ENCODE measurements at places on chromosomes 5 and 9.

GRCh38 chr5:154284433-154284832 is 93.9 kb downstream of the GALNT10 start:
- no peak for DNase-seq

DNA sequence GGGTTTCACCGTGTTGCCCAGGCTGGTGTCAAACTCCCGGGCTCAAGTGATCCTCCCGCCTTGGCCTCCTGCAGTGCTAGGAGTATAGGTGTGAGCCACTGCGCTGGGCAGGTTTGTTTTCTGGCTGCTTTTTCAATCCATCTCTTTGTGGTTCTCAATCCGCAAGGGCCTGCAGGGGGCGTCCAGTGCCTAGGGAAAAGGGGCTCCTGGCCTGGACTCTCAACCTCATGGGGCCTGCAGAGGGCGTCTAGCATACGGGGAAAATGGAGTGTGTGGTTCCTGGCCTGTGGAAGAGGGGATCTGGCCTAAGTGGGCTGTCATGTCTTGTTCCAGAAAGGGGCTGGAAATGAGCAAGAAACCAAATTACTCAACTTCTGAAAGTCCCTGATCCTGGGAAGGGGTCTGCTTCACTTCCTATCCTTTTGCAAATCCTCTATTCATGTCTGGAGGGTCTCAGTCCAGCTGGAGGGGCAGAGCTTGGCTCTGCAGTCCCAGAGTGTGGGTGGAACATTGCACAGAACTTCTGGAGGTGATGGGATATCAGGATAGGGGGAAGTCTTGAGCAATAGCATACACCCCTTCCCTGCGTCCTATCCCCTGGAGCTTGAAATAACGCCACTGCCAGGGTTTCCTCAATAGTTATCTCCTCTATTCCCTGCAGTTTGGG is 12.7 kb upstream of the CCL27 start:
- DNase-seq: no peak

GRCh38 chr9:135100241-135100681 is 12.8 kb downstream of the OLFM1 start:
- no peak for DNase-seq

DNA sequence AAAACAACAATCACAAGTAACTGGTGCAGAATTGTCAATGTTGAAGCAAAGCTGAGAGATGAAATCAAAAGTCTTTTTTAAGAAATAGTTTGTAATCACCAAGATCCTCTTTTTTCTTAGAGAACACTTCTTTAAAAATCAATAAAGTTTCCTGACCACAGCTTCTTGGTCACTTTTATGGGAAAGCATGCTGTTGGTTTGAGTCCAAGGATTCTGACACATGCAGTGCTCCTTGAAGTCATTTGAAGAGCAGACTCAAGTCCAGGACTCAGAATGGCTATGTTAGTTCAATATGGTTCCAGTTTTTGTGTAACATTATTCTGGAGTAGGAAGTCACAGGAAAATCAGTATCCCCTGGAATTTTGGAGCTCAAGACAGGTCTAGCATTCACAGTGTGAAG is 480.6 kb downstream of the NR2F1-AS1 start:
- DNase-seq: no peak

DNA sequence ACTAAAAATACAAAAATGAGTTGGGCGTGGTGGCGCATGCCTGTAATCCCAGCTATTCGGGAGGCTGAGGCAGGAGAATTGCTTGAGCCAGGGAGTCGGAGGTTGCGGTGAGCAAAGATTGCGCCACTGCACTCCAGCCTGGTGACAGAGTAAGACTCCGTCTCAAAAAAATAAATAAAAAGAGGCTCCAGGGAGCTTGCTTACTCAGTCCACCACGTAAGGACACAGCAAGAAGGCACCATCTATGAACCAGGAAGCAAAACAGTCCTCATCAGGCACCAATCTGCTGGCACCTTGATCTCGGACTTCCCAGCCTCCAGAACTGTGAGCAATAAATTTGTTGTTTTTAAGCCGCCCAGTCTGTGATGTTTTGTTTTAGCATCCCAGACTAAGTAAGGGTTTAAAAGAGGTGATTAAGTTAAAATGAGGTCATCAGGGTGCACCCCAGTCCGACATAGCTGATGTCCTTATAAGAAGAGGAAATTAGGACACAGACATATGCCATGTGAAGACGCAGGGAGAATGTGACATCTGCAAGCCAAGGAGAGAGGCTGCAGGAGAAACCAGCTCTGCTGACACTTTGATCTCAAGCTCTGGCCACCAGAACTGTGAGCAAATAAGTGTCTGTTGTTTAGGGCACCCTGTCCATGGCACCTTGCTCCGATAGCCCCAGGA is 45.9 kb downstream of the C9orf50 start:
- no peak for DNase-seq

GRCh38 chr5:95759634-95760033 is 28.5 kb downstream of the RHOBTB3 start:
- no peak for DNase-seq

GRCh38 chr9:122095010-122095767 is 2.1 kb upstream of the TTLL11 start:
- no peak for DNase-seq

DNA sequence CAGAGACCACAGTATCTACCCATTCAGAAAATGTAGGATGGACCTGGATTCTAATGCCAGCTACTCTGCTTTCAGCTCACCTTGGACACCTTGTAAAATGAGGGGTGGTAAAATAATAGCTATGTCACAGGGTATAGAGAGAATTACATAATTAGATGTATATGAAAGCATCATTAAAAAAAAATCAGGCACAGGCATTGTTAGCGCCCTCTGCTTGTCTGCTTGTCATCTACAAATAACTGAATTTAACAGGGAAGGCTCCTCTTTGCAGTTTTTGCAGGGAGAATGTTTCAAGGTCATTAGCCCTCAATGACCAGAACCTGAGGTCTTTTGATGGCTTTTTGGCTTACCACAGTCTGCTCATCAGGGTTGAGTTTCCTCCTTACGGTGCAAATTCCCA is 58.0 kb downstream of the GPR21 start:
- no peak for DNase-seq

GRCh38 chr9:104861397-104861796 is 66.6 kb downstream of the ABCA1 start:
- no peak for DNase-seq

- DNase-seq: no peak
Observed at GRCh38 chr9:125460883-125461635, 199.4 kb downstream of the GAPVD1 start.

All from stimulated activated CD8-positive, alpha-beta memory T cell treated with anti-CD3 and anti-CD28 coated beads, Interleukin-2, amount 100 ng/mL, for 1 hour (primary cell).